Smooth muscle cell of the pulmonary artery (primary cell): ENCODE measurements at places on chromosomes 12 and 14. TPM values are rescaled to one million over a fixed set of nuclear protein-coding genes. Genes with fewer than 3 reads are reported as not detected.

The OTX2 gene
- not detected in 2 replicates for total RNA-seq

The KRT75 gene
- not detected in 2 replicates for total RNA-seq

The KERA gene
- not detected in 2 replicates for total RNA-seq

The RD3L gene
- not detected in 2 replicates for total RNA-seq

The DHH gene
- total RNA-seq: 0.07 and 0.13 TPM in 2 replicates

The LYZ gene
- total RNA-seq: not detected in 2 replicates

The LUM gene
- 115 and 562 TPM in 2 replicates for total RNA-seq

The SNAPC1 gene
- 11.5 and 16.5 TPM in 2 replicates for total RNA-seq

The RASAL1 gene
- total RNA-seq: not detected in 2 replicates

The INHBC gene
- not detected in 2 replicates for total RNA-seq

The CGRRF1 gene
- total RNA-seq: 7.7 and 8.8 TPM in 2 replicates

The NTN4 gene
- total RNA-seq: 130 and 302 TPM in 2 replicates

The PPFIBP1 gene
- 153 and 179 TPM in 2 replicates for total RNA-seq

The NR1H4 gene
- 0.23 TPM in 1 of 2 replicates, not detected in the other for total RNA-seq

The A2M gene
- total RNA-seq: 4.2 and 19.2 TPM in 2 replicates

The CPNE6 gene
- total RNA-seq: not detected in 2 replicates

The TSPAN11 gene
- 0.07 and 0.13 TPM in 2 replicates for total RNA-seq

The FITM1 gene
- total RNA-seq: 0.20 TPM in 2 replicates

The RNASE3 gene
- total RNA-seq: not detected in 2 replicates

The TGFB3 gene
- 12.0 and 21.3 TPM in 2 replicates for total RNA-seq

The SLC6A12 gene
- not detected in 2 replicates for total RNA-seq

The LRRK2 gene
- 5.1 and 12.3 TPM in 2 replicates for total RNA-seq

The LRRC9 gene
- not detected in 2 replicates for total RNA-seq

The FGF6 gene
- total RNA-seq: not detected in 2 replicates

The ZCCHC8 gene
- 11.6 and 11.9 TPM in 2 replicates for total RNA-seq

The STXBP6 gene
- 1.7 and 7.6 TPM in 2 replicates for total RNA-seq

The C12orf50 gene
- total RNA-seq: not detected in 2 replicates

The CISTR gene
- total RNA-seq: not detected in 2 replicates

The INHBE gene
- total RNA-seq: 2.0 and 2.1 TPM in 2 replicates

The EXOC3L4 gene
- total RNA-seq: 0.39 TPM in 1 of 2 replicates, not detected in the other

The CEP83 gene
- 6.2 and 7.0 TPM in 2 replicates for total RNA-seq

The PKP2 gene
- 1.8 and 3.4 TPM in 2 replicates for total RNA-seq

The NOXRED1 gene
- total RNA-seq: 0.33 and 0.40 TPM in 2 replicates

The CLEC4E gene
- total RNA-seq: not detected in 2 replicates

The FOXG1 gene
- total RNA-seq: 0.76 and 1.6 TPM in 2 replicates

The SMCO2 gene
- 0.40 TPM in 1 of 2 replicates, not detected in the other for total RNA-seq

The CFAP54 gene
- total RNA-seq: 1.8 and 2.6 TPM in 2 replicates

The RHOJ gene
- 5.0 and 11.6 TPM in 2 replicates for total RNA-seq

The STON2 gene
- 0.85 and 0.89 TPM in 2 replicates for total RNA-seq

The HVCN1 gene
- 2.3 and 2.7 TPM in 2 replicates for total RNA-seq

The RNASE7 gene
- not detected in 2 replicates for total RNA-seq
